Caco-2 (cell line): ENCODE measurements at places on chromosomes 11 and 22. TPM values are rescaled to one million over a fixed set of nuclear protein-coding genes. Genes with fewer than 3 reads are reported as not detected.
A peak's percentile ranks its signal among the peaks of the same experiment; 100 is the strongest.

GRCh38 chr11:504053-504993 lies 2.7 kb downstream of the RNH1 start:
- peaks cover 7% of the 10 kb centered on the region for H3K4me1 ChIP-seq
- H3K27ac ChIP-seq = no peak overlapping the region
- no peaks in the 10 kb centered on the region for H3K27me3 ChIP-seq
- DNase-seq = no peak
- peaks cover 3% of the 10 kb centered on the region for H3K36me3 ChIP-seq
- no peak overlapping the region for H3K4me3 ChIP-seq

- no peak overlapping the region for H3K4me3 ChIP-seq
- no peak overlapping the region for H3K27ac ChIP-seq
- DNase-seq = no peak
- no peaks in the 10 kb centered on the region for H3K36me3 ChIP-seq
- no peaks in the 10 kb centered on the region; the same call in 1 of the 2 replicates for H3K4me1 ChIP-seq
- H3K27me3 ChIP-seq = no peaks in the 10 kb centered on the region
Measured at GRCh38 chr11:111598148-111598547, 4.1 kb upstream of the SIK2 start.

- no peak for DNase-seq
- H3K27me3 ChIP-seq = no peaks in the 10 kb centered on the region
- H3K4me3 ChIP-seq = no peak overlapping the region
- H3K4me1 ChIP-seq = peaks cover 19% of the 10 kb centered on the region
- peaks cover 2% of the 10 kb centered on the region; the same call in 1 of the 2 replicates for H3K36me3 ChIP-seq
- H3K27ac ChIP-seq = no peak overlapping the region
Measured at GRCh38 chr11:43919852-43920597, 22.4 kb upstream of the C11orf96 start.

GRCh38 chr22:31800065-31800464 lies 46.2 kb downstream of the DEPDC5 start:
- peaks cover 11% of the 10 kb centered on the region for H3K4me1 ChIP-seq
- no peaks in the 10 kb centered on the region for H3K27me3 ChIP-seq
- H3K27ac ChIP-seq = peak overlapping the region; percentile 50
- H3K4me3 ChIP-seq = no peak overlapping the region
- DNase-seq = peak; percentile 39

- H3K4me1 ChIP-seq = no peaks in the 10 kb centered on the region
- no peak for DNase-seq
- no peaks in the 10 kb centered on the region for H3K36me3 ChIP-seq
- no peak overlapping the region for H3K27ac ChIP-seq
- H3K4me3 ChIP-seq = no peak overlapping the region
Measured at GRCh38 chr11:112334381-112334780, 73.7 kb upstream of the PLET1 start.

DNA sequence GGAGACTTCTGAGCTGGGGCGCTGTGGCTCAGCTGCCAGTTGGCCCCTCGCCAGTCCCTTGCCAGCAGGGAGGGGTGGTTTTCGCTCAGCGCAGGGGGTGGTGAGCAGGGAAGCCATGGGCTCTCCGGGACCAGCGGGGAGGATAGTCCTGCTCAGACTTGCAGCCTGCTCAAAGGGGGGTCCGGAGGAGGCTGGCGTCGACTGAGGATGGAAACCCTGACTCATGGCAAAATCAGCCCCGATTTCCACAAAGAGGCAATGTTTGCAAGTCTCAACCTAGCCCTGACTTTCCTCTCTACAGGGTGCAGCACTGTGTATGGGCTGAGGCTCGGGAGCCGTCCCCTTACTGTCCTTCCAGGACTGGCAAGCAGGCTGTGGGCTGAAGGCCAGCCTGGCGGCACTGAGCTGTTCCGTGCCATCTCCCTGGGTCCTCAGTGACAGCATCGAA lies 35.1 kb downstream of the FBLN1 start:
- no peak for DNase-seq
- peaks cover 5% of the 10 kb centered on the region for H3K36me3 ChIP-seq
- no peaks in the 10 kb centered on the region for H3K27me3 ChIP-seq

Gene ENDOD1
- total RNA-seq = 22.7 and 23.0 TPM in 2 replicates

Gene AP5B1
- 18.2 and 19.3 TPM in 2 replicates for total RNA-seq

Gene OR2AG2
- total RNA-seq = not detected in 2 replicates

- peak overlapping the region; percentile 88 for H3K27ac ChIP-seq
- DNase-seq = no peak
- H3K4me1 ChIP-seq = peaks cover 82% of the 10 kb centered on the region
- H3K4me3 ChIP-seq = no peak overlapping the region
- H3K36me3 ChIP-seq = no peaks in the 10 kb centered on the region
Measured at GRCh38 chr22:44740307-44740706, 12.1 kb upstream of the ARHGAP8 start.

Gene ELP4
- total RNA-seq = 15.3 and 18.8 TPM in 2 replicates

GRCh38 chr22:21922370-21923162 lies 30.1 kb downstream of the PPM1F start:
- no peak for DNase-seq
- no peaks in the 10 kb centered on the region for H3K36me3 ChIP-seq
- H3K4me1 ChIP-seq = no peaks in the 10 kb centered on the region
- no peak overlapping the region for H3K27ac ChIP-seq
- H3K27me3 ChIP-seq = no peaks in the 10 kb centered on the region
- no peak overlapping the region for H3K4me3 ChIP-seq

Gene MFNG
- total RNA-seq = 3.6 TPM in 2 replicates

DNA sequence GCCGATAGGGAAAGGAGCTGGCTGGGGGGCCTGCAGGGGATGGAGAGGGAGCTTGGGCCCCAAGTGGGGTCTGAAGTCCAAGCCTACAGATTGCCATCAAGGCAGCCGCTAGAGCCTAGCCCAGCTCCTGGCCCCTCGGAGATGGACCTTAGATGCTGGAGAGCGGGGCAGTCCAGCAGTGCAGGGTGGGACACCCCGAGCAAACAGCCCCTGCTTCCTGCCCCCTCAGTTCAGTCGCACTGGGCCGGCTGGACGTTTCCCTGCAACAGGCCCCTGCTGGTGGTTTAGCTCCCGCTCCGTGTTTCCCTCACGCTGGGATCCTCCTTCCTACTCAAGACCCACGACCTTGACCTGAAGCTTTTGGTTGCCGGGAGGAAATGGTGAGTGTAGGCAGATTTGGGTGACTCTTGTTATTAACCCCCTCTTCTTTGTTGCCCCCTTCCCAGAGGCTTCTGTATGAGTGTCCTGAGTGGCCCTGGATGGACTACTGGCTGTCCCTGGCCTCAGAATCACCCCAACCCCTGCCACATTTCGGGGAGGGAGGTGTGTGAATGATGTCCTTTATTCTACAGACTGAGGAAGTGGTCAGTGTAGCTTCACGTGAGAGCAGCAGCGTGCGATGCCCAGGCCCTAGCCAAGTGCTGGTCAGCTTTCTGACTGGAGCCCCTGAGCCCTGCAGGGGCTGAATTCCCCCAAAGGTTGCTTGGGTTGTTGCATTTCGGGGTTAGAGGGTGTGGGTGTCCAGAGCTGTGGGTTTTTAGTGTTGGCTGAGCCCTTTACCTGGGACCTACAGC lies 2.7 kb downstream of the ST3GAL4 start:
- no peak for DNase-seq
- no peak overlapping the region for H3K27ac ChIP-seq
- no peak overlapping the region for H3K4me3 ChIP-seq

- no peak overlapping the region for H3K27ac ChIP-seq
- no peaks in the 10 kb centered on the region for H3K4me1 ChIP-seq
- H3K4me3 ChIP-seq = no peak overlapping the region
- H3K36me3 ChIP-seq = 0 out of 2 replicates have a peak, but pooled peaks cover 1% of the 10 kb centered on the region
Measured at GRCh38 chr11:76955459-76956114, 78.6 kb upstream of the B3GNT6 start.

- no peak overlapping the region for H3K4me3 ChIP-seq
- no peaks in the 10 kb centered on the region for H3K36me3 ChIP-seq
- H3K27me3 ChIP-seq = no peaks in the 10 kb centered on the region
- DNase-seq = no peak
Measured at GRCh38 chr11:88508418-88508758, 170.9 kb upstream of the CTSC start.

DNA sequence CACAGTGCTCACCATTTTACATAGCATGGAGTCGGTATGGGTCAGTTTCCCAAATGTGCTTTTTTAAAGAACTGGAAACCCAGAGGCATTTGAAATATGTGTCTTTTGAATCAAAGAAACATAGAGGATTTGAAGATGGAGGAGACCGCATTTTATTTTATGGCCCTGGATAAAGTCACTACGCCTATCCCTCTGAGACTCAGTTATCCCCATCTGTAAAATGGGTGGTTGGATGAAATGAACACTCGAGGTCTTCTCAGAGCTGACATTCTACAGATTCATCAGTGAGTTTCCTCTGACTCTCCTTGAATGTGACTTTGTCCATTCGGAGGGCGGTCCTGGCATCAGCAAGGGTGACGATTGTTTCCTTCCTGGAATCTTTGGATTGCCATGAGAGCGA lies 135.1 kb downstream of the MIAT start:
- H3K4me3 ChIP-seq = no peak overlapping the region
- no peak for DNase-seq
- no peaks in the 10 kb centered on the region for H3K4me1 ChIP-seq
- H3K36me3 ChIP-seq = no peaks in the 10 kb centered on the region
- H3K27me3 ChIP-seq = no peaks in the 10 kb centered on the region

Gene RIBC2
- 11.5 and 14.1 TPM in 2 replicates for total RNA-seq

DNA sequence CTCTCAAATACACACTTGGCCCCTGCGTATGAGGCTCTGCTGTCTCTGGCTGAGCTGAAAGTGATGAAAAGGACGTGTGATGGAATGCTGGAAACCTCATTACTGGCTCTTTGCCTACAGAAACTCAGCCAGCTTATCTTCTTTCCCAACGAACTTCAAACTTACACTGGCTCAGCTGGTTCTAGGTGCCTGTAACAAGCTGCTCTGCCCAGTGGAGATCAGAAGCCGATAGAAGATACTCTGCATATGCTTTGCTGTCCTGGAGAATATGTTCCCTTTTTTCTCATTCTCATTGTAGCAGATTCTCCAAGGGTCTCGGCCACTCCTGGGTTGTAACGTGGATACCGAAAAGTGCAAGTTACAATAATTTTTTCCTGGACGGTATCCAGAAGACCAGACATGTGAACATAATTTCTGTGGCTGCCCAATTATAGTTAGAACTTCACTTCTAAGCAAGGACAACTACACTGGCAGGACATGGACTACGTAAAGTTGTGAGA lies 405.3 kb upstream of the CCDC90B start:
- H3K4me1 ChIP-seq = peaks cover 40% of the 10 kb centered on the region
- H3K4me3 ChIP-seq = no peak overlapping the region
- no peaks in the 10 kb centered on the region for H3K36me3 ChIP-seq
- H3K27me3 ChIP-seq = no peaks in the 10 kb centered on the region

Gene MMP13
- total RNA-seq = not detected in 2 replicates

Gene KRTAP5-7
- total RNA-seq = not detected in 2 replicates

Gene GLYATL2
- not detected in 2 replicates for total RNA-seq

Gene EHF
- total RNA-seq = 0.11 and 0.21 TPM in 2 replicates

Gene CLDN5
- not detected in 2 replicates for total RNA-seq

- DNase-seq = no peak
- no peaks in the 10 kb centered on the region for H3K36me3 ChIP-seq
- no peak overlapping the region for H3K27ac ChIP-seq
- H3K4me3 ChIP-seq = no peak overlapping the region
- peaks cover 40% of the 10 kb centered on the region for H3K4me1 ChIP-seq
Measured at GRCh38 chr11:85167038-85167437, 460.1 kb downstream of the DLG2 start.

- DNase-seq = no peak
- H3K36me3 ChIP-seq = no peaks in the 10 kb centered on the region
- H3K27me3 ChIP-seq = no peaks in the 10 kb centered on the region
- H3K4me1 ChIP-seq = no peaks in the 10 kb centered on the region
Measured at GRCh38 chr11:41282395-41282794, 177.1 kb downstream of the LRRC4C start.

Gene FTH1
- 1,282 and 1,565 TPM in 2 replicates for total RNA-seq

GRCh38 chr11:96014217-96014616 lies 90.3 kb upstream of the MTMR2 start:
- no peaks in the 10 kb centered on the region for H3K36me3 ChIP-seq
- H3K27me3 ChIP-seq = no peaks in the 10 kb centered on the region
- H3K4me1 ChIP-seq = peaks cover 32% of the 10 kb centered on the region
- H3K4me3 ChIP-seq = no peak overlapping the region
- no peak for DNase-seq

DNA sequence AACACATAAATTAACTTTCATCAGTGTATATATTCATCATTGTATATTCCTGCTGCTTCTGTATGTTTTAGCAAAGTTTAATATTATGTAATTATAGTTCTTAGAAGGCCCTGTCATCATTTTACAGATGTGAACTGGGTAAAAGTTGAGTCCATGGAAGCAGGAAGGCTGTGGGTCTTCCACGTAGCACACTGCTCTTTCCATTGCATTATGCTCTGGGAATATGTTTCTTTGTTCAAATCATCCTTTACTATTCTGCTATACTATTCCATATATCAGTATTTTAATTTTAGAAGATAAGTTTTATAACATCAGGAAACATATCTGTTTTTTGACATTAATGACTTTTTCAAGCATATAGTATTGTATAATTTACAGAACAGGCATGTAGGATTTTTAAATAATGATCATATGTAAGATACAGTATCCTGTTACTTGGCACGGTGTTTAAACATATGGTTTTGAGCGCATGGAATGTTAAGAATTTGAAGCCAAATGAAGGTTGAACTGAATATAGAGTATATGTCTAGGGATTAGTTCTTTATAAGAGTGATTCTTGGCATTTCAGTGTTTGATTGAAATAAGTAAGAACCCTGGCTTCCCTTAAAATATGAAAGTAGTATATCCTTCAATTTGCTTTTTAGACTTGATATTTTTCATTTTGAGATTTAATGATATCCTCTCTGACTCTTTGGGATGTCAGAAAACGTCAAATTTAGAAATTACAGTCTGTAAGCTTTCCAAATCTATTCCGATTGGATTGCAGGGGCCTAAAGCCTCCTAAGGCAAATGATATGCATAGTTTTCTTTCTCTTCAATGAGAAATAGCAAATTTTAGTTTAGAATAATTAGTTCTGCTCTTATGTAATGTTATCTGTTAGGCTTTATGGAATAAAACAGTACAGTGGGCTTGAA lies 8.6 kb downstream of the CCDC81 start:
- no peak overlapping the region for H3K4me3 ChIP-seq
- H3K27ac ChIP-seq = no peak overlapping the region
- no peak for DNase-seq
- H3K27me3 ChIP-seq = no peaks in the 10 kb centered on the region
- H3K36me3 ChIP-seq = no peaks in the 10 kb centered on the region

GRCh38 chr22:40512426-40513136 lies 123.9 kb downstream of the MRTFA start:
- H3K36me3 ChIP-seq = no peaks in the 10 kb centered on the region
- no peaks in the 10 kb centered on the region for H3K27me3 ChIP-seq
- no peak overlapping the region for H3K4me3 ChIP-seq
- no peak overlapping the region for H3K27ac ChIP-seq
- DNase-seq = no peak
- H3K4me1 ChIP-seq = peaks cover 47% of the 10 kb centered on the region

- no peak overlapping the region for H3K4me3 ChIP-seq
- DNase-seq = no peak
- H3K27ac ChIP-seq = no peak overlapping the region
- H3K27me3 ChIP-seq = no peaks in the 10 kb centered on the region
- no peaks in the 10 kb centered on the region for H3K4me1 ChIP-seq
Measured at GRCh38 chr11:26867286-26867685, 126.6 kb upstream of the FIBIN start.
